Mammary epithelial cell (primary cell): ENCODE measurements at places on chromosomes 1 and 21. TPM values are rescaled to one million over a fixed set of nuclear protein-coding genes. Genes with fewer than 3 reads are reported as not detected.

The SPATC1L gene
- 6.2 TPM for polyA plus RNA-seq

The OR2T11 gene
- not detected for polyA plus RNA-seq

The LCK gene
- 0.23 TPM for polyA plus RNA-seq

The ARHGAP30 gene
- polyA plus RNA-seq: 0.03 TPM

The RHD gene
- polyA plus RNA-seq: not detected

The BRINP3 gene
- polyA plus RNA-seq: not detected

The FUBP1 gene
- 85.4 TPM for polyA plus RNA-seq

The MCOLN2 gene
- 1.9 TPM for polyA plus RNA-seq

The REN gene
- polyA plus RNA-seq: 0.09 TPM

The RCSD1 gene
- polyA plus RNA-seq: 3.1 TPM

The ELAVL4 gene
- not detected for polyA plus RNA-seq

The TNNI3K gene
- polyA plus RNA-seq: 0.14 TPM

The KRTAP19-3 gene
- polyA plus RNA-seq: not detected

The OPRD1 gene
- polyA plus RNA-seq: not detected

The ESRRG gene
- polyA plus RNA-seq: 0.09 TPM
